RPMI8226 (cell line): ENCODE measurements at places on chromosomes 4 and X.
A peak's percentile ranks its signal among the peaks of the same experiment; 100 is the strongest.

GRCh38 chr4:20431543-20431951 lies 179.8 kb downstream of the SLIT2 start:
- DNase-seq = no peak

- DNase-seq = no peak
These were observed 37.9 kb downstream of the LDB2 start for GRCh38 chr4:16860516-16860915.

DNA sequence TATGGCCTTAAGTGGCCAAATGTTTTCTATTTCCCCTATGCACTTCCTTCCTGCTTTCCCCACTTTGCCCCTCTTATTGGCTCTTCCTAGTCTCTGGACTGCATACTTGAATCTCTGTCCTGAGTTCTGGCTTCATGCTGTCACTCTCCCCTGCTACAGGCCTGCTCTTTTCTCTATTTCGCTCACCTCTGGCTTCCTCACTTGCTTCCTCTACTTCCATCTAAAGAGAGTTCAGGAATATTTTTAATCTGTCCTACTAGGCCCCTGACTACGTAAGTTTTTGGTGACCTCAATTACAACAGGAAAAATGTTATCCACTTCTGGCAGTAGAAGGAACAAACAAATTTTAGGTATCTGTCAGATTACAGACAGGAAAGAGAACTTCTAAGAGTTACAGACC lies 65.7 kb upstream of the WDR17 start:
- DNase-seq = no peak

GRCh38 chr4:114599231-114599902 lies 760 bp downstream of the UGT8 start:
- peak; percentile 27 for DNase-seq

GRCh38 chr4:15244354-15244753 lies 183.5 kb upstream of the C1QTNF7 start:
- no peak for DNase-seq

GRCh38 chrX:130173190-130173895 lies 1.6 kb downstream of the RAB33A start:
- DNase-seq = peak; percentile 57

DNA sequence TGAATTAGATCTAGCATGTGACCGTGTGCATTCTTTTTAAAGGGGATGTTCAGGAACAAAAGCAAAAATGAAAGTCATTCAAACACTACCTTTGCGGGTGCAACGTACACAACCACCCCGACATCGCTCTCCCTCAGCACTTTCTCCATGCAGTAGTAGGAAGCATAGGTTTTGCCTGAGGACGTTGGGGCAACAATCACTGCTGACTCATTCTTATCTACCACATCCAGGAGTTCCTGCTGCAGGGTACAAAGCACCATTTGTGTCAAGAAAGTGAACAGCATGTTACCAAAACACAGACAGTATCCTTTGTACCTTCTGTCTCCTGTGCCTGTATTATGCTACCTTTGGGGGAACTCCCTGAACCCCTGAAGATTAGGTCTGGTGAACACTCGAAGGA lies 58.6 kb downstream of the DDX60L start:
- no peak for DNase-seq

GRCh38 chrX:1475881-1476280 lies 23.2 kb upstream of the ASMTL start:
- no peak for DNase-seq

DNA sequence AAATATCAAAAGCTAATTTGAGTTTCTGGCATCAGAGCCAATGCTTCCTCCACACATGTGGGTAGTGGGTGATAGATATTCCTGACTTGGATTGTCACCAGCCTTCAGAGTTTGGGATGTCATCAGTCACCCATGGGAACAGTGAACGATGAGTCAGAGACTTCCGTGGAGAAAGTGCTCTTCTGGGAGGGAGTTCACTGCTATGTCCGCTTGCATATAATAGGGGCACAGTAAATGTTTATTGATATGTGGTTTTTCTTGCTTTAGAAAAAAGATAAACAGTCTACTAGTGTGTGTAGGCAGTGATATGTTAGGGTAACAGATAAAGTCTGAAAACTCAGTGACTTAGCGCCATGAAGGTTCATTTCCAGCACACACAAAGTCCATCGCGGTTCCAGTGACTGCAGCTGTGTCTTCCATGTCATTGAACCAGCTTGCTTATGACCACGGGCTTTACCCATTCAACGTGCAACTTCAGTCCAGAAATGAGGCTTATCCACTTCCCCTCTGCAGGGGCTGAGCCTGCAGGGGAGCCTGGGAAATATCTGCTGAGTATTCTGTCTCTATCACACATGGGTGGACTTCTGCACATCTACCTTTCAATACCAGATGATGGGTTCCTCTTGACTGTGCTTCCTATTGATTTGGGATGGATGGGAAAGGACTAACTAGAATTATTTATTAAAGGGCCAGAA lies 87.7 kb upstream of the WWC2 start:
- no peak for DNase-seq

DNA sequence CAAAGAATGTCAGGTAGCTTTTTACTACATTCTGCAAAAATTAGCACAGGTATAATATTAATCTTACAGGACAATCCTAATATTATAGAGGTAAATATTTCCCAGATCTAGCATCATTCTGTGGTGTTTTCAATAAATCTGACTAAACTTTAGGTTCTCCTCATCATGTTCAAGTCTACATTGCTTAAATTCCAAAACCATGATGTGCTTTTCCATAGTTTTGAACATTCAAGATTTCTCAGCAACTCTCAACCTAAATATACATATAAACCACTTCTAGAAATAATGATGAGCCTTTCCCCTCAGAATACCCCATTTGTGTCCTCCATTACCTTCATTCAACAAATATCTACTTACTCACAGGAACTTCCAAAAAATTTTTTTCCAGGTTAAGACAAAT lies 23.1 kb downstream of the EIF4E start:
- DNase-seq = no peak

GRCh38 chr4:113157086-113157857 lies 107.8 kb downstream of the ANK2 start:
- DNase-seq = no peak

DNA sequence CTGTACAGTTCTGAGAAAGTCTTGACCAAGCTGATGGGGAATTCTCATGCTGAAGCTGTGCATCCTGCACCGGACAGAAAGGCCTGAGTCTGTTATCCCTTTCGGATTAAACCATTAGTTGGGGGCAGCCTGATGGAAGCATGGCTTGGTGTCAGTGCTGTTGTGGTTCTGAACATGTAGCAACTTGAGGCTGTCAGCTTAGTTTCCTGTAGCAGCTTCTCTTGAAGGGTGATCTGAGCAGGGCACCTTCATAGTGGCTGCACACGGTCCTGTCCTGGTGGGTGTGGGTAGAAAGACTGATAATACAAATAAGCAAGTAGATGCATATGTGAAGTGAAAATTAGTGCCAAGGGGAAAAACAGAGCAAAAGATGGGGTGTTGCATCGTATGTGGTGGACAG lies 11.7 kb downstream of the KIAA0232 start:
- DNase-seq = no peak

DNA sequence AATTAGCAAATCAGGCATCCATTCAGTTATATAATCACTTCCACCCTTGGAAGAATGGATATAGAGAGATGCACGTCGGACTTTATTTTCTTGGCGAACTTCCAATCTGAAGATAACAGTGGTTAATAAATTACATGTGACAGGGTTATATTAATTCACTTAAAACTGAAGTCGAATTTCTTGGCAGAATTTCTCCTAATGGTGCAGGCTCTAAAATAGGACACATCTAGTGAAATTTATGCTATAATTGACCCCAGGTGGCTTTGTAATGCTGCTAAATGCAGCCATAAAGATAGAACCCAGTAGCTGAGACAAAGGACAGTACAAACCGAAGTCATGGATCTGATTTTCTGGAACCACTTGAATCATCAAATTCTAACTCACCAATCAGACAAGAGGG lies 20.8 kb upstream of the SLC10A4 start:
- no peak for DNase-seq

- DNase-seq = no peak
These were observed 40.8 kb downstream of the CLNK start for GRCh38 chr4:10643600-10644425.

DNA sequence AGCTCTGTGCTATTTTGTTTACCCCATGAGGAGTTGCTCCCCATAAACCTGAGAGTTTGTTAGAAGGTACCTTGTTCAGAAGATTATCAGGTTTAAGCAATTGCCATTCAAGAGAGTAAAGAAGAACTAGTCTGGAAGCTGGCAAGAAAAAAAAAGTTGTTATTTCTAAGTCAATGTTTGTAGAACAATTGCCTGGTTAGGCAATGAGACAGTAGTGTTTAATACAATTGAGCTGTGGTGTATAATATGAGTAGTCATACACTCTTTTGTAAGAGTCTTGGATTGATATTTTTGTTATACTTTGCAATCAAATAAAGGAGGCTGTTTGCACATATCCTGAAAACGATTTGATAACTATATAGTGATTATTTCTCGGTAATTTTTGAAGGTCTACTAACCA lies 44.7 kb downstream of the GALNT7 start:
- no peak for DNase-seq

GRCh38 chrX:31093639-31093975 lies 21.8 kb upstream of the FTHL17 start:
- DNase-seq = no peak

DNA sequence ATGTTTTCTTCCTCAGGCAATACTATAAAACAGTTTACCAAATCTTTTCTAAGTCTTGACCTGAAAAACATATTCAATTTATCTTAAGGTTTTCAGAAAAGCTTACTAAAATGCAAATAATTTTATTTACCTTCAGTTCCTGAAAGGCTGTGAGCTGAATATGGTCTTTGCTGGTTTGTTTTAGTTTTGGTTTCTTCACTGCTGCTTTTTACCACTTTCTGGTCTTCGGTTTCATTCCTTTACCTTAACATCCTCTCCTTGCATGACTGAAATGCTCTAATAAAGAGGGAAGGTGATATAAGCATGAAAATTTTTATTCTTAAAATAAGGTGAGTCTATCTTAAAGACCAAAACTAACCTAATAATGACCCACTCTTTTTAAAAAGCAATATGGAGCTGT lies 97.1 kb upstream of the NRK start:
- no peak for DNase-seq
